Hematopoietic multipotent progenitor cell treated with erythropoietin and hydrocortisone succinate and interleukin-3 and kit ligand, for 8 days (in vitro differentiated cells): ENCODE measurements at places on chromosomes 3 and 15.

DNA sequence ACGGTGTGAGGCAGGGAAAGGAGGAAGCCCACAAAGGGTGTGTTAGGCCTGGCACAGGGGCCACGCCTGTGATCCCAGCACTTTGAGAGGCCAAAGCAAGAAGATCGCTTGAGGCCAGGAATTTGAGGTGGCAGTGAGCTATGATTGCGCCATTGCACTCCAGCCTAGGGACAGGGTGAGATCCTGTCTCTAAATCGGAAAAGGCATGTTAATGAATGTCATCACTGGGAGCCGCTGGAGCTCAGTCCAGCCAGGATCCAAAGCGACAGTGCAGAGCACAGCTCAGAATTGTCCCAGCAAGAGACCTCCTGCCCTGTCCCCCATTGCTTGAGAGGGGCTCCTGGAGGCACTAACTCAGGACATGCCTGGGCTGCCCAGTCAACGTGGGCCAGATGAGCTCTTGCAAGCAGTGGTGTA, 15.0 kb upstream of the FBLN2 start:
- DNase-seq, result no peak

GRCh38 chr3:78918361-78919020, 849.3 kb downstream of the ROBO1 start:
- DNase-seq, result no peak

GRCh38 chr15:26359855-26360254, 413.0 kb downstream of the GABRB3 start:
- DNase-seq, result no peak

- DNase-seq, result peak; percentile 32
These were observed 4.0 kb downstream of the RASSF1 start for GRCh38 chr3:50336452-50337174.
